Activated naive CD4-positive, alpha-beta T cell treated with anti-CD3 and anti-CD28 coated beads, Interleukin-2, amount 50 U/mL, for 16 hours (primary cell): ENCODE measurements at places on chromosomes 6 and 20.

- peak; percentile 23 for DNase-seq
Measured at GRCh38 chr20:33211817-33212424, 5.2 kb upstream of the BPIFA3 start.

DNA sequence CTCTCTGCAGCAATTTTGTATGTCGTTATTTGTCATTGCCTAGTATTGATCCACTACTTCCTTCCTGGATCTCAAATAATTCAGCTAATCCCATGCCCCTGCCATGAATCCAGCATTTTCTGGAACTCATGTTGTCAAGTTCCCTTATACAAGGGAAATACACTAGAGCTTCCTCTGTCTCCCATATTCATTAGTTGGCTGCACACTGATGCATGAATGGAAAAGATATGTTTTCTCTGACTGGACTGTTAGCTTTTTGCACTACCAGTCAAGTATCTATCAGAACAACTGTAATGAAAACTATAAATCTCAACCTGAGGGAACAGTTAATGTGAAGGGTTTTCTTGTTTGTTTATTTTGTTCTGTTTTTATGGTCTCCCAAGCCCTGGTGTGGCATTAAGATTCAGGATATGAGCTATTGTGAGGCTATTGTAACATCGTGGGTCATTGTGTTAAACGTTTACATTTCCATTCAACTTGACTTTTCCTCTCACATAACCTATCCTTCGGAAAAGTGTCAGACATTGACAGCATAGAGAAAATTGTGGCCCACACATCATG lies 102.5 kb upstream of the FAM8A1 start:
- no peak for DNase-seq

GRCh38 chr6:85168146-85168545 lies 281.7 kb upstream of the NT5E start:
- DNase-seq, result no peak

DNA sequence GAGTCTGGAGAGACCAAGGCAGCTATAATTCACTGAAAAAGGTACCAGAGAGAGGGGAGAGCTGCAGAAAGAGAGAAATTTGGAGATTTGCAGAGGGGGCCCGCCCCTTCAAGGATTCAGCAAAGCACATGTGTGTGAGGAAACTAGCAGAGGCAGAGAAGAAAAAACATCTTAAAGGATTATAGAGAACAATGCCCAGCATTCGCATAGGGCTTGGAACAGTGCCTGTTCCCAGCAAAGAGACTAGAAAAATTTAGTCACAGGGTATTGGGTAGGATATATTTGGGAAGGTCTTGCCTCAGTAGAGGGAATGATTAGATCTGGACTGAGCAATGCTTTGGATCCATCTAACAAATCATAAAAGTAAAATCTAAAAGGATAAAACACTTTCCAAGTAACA lies 44.0 kb downstream of the SRPK1 start:
- no peak for DNase-seq
